Stimulated activated CD8-positive, alpha-beta memory T cell treated with anti-CD3 and anti-CD28 coated beads, Interleukin-7, amount 100 ng/mL, for 1 hour (primary cell): ENCODE measurements at places on chromosomes 2 and 18.

DNA sequence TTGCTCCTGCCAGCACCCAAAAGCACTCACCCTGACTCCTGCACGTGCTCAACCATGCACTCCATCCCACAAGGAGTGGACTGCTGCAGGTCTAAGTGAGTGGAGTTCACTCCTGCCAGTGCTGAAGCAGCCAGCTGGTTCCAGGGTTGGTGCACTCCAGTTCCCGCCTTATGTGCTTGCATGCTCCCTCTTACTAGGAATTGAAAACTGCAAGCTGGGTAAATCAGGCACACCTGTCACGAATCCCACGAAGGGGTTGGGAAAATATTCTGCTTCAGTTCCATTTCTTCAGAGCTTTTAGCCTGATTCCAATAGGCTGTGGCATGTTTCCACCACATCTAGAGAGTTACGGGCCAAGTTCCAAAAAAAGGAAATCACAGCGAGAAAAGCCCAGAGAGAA, 1365.5 kb upstream of the CHAC2 start:
- no peak for DNase-seq

DNA sequence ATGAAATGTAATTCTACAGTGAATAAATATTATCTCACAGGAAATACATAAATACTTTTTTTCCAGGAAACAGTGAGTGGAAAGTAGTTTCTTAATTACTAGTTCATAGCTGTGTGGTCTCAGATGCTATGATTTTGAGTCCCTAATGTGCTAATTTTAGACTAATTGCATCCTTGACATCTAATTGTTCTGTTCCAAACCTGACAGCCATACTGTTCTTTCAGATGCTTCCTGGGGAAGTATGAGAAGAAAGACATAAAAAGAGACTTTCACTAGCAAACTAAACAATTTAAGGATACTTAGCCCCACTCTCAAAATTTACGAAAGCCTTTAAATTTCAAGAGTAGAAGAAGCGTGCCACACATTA, 350.9 kb upstream of the CDH20 start:
- DNase-seq: no peak

DNA sequence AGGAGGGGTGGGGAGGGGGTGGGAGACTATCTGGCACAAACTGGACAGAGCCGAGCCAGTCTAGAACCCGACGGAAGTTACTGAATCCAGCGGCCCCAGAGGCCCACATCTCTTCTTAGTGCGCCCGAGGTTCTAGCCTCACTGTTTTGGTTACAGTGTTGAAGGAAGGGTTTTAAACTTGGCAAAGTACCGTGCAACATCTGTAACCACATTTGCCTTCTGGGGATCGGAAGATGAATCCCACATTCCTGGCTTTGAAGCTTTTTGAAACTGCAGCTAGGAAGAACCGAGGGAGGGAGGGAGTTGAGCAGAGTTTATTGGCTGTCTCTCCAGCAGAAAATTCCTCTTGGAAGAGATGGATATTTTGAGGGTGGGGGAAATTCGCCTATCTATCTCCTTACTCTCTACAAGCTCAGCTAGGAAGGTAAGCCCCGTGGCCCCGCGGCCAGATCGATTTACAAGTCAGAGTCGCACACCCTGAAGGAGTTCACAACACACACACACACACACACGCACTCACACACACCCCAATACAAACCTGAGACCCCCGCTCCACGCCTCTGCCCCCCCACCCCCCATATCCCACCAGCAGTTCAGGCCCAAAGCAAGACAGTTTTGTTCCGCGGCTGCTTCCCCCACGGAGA, 1.0 kb downstream of the ACVR1 start:
- DNase-seq: no peak

- DNase-seq: no peak
These were observed 7.4 kb downstream of the NFATC1 start for GRCh38 chr18:79402977-79403722.

DNA sequence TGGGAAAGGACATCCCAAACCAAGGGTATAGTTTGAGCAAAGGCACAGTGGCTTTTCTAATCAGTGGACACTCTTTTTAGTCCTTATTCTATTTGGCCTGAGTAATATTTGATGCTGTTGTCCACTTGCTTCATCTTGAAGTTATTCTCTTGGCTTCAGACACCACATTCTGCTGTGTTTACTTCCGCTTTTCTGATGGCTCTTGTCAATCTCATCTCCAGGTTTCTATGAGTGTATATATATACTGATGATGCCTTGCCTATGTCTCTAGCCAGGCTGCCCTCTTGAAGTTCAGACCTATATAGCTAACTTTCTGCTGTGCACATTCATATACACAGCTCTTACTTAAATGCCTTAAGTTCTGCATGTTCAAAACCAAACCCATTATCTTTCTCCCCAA, 83.1 kb downstream of the EFEMP1 start:
- no peak for DNase-seq

DNA sequence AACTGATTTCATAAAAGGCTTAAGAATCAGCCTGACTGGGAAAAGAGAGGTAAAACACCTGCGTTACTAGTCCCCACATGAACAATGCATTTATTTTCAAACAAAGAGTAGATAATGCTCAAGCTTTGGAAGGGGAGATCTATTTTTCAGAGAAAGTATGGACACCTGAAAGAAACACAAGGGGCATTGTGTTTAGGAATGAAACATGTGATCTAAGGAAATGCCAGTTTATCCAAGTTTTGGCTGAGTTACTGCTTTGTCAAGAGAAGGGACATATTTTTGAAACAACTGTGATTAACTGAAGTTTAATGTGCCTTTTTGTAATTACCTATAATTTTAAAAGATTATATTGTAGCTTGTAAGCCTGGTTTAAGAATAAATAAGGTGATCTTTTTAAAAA, 49.3 kb upstream of the RBBP8 start:
- DNase-seq: no peak
